ENCODE measurements at places on chromosomes 7 and 10.

- no peak for DNase-seq
Measured at GRCh38 chr10:16049782-16050181, 189.5 kb upstream of the MINDY3 start.

DNA sequence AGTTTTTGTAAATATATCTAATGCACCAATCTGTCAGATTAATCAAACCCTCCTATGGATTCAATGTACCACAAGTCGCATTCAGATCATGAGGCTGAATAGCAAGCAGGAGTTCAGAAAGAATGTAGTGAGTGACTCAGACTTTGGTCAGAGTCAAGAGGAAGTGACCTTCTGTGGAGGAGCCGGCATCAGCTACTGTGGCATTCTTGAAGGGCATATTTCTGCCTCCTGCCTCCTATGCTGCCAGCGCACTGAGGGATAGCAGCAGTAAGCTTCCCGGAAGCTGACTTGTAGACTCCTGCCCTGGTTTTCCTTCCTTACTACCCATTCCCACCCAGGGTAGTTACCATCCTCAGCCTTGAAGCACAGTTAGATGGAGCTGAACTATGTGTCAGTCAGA, 867.5 kb downstream of the NRG3 start:
- DNase-seq = no peak

DNA sequence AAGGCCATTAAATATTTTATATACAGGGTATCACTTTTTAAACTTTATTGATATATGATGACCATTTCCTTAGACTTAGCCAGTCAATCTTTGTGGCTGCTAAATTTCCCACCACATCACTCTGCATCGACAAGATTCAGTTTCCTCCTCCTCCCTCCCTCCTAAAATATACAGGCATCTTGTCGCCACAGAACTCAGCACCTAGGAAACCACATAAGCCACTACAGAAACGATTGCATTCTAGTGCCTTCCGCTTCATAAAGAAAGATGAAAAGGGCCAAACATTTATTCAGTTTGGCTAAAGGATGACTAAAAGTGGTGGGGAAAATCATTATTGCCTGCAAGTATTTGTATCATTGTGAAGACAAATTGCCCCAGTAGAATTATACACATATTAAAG, 30.7 kb downstream of the ERCC6 start:
- DNase-seq = no peak

- no peak for DNase-seq
Measured at GRCh38 chr10:85864868-85865526, 501.6 kb downstream of the GRID1 start.

DNA sequence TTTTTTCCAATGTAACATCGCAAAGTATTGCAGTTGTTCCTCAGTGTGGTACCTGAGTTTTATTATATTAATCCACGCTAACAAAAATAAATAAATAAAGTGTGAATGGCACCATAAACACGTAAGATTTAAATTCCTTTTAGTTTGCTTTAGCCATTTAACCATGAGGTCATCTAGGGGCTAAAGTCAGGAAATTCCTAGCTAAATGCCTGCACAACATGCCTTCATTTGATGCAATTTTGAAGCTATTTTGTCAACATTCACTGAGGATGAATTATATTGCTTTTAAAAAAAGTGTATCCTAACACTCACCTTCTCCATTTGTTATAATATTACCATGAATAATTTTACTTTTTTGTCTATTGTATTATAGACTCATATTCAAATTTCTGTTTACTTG, 714.4 kb downstream of the GATA3 start:
- DNase-seq = no peak

DNA sequence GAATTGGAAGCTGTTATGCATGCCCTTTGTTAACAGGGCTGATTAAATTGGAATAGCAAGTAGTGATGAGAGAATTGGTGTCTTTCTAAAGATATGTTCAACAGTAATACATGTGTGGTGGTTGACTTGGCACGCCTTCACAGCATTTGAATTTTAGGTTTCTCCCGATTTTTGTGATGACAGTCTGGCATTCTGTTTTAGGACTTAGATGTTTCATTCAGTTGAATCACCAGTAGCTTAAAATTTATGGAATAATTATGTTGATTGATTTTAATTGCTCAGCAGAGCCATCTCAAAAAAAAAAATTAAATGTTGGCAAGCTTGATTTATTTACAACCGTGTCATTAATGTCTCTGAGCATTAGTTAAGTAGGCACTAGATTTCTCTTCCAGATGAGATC, 219.7 kb downstream of the CSTF2T start:
- DNase-seq = no peak

- no peak for DNase-seq
Measured at GRCh38 chr10:54620352-54620751, 180.7 kb downstream of the PCDH15 start.

DNA sequence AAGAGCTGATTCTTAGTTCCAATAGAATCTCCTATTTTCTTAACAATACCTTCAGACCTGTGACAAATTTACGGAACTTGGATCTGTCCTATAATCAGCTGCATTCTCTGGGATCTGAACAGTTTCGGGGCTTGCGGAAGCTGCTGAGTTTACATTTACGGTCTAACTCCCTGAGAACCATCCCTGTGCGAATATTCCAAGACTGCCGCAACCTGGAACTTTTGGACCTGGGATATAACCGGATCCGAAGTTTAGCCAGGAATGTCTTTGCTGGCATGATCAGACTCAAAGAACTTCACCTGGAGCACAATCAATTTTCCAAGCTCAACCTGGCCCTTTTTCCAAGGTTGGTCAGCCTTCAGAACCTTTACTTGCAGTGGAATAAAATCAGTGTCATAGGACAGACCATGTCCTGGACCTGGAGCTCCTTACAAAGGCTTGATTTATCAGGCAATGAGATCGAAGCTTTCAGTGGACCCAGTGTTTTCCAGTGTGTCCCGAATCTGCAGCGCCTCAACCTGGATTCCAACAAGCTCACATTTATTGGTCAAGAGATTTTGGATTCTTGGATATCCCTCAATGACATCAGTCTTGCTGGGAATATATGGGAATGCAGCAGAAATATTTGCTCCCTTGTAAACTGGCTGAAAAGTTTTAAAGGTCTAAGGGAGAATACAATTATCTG, 1.6 kb downstream of the LRRTM3 start:
- DNase-seq = no peak
